Right atrium auricular region (tissue), 2 donors: ENCODE measurements at places on chromosomes 2 and 18. TPM values are rescaled to one million over a fixed set of nuclear protein-coding genes. Genes with fewer than 3 reads are reported as not detected.

DNA sequence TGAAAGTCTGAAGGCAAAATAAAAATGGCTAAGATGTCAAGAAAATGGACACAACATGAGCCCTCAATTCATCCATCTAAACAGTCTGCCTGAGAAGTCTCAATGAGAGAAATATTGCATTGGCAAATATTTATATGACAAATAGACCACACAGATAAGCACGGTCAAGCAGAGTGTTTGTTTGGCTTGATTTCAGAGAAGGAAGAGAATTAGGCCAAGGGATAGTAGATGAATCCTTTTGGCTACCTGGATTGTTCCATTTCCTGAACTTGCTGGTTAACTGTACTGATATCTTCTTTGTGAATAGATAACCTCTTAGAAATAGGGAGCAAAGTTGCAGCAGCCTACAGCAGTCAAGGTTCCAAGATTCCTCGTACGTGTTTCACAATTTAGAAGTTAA lies 129.6 kb downstream of the RBMS1 start:
- no peak for DNase-seq

UBXN4 gene
- total RNA-seq: 48.7 TPM

DNA sequence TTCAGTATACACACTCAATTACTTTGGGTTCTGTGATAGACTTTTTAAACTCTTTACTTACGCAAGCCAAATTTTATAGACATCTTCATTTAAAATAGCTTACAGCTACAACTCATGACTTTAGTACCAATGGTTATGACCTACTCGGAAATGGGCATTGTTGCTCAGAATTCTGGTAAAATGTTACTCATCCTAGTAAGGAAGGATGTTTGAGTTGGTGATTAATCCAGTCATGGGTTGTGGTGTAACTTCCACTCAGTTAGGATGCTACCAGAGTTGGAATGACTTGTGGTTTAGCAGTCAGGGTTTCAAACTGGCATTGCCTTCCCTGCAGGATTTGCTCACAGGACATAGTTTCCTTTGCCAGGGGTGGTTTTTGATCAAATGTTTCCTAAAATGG lies 7.4 kb upstream of the NPC1 start:
- no peak for DNase-seq

GRCh38 chr2:172864182-172864581 lies 128.5 kb downstream of the RAPGEF4 start:
- peak; percentile 72 for DNase-seq

- no peak for DNase-seq
Observed at GRCh38 chr2:869894-870293, 80.8 kb upstream of the SNTG2 start.

GRCh38 chr2:239106314-239106908 lies 258.5 kb downstream of the TWIST2 start:
- DNase-seq: no peak

NEURL3 gene
- total RNA-seq: not detected

ANO7 gene
- total RNA-seq: 1.3 TPM

GRCh38 chr18:22432657-22433137 lies 15.0 kb upstream of the CTAGE1 start:
- DNase-seq: peak; percentile 96
